CD4-positive, alpha-beta T cell treated with Interleukin-6 for 4 hours (primary cell): ENCODE measurements at places on chromosomes 2 and 18.

- no peak for DNase-seq
Observed at GRCh38 chr2:27828305-27828704, 56.8 kb downstream of the MRPL33 start.

- no peak for DNase-seq
Observed at GRCh38 chr2:29097569-29097968, 17.6 kb upstream of the CLIP4 start.

DNA sequence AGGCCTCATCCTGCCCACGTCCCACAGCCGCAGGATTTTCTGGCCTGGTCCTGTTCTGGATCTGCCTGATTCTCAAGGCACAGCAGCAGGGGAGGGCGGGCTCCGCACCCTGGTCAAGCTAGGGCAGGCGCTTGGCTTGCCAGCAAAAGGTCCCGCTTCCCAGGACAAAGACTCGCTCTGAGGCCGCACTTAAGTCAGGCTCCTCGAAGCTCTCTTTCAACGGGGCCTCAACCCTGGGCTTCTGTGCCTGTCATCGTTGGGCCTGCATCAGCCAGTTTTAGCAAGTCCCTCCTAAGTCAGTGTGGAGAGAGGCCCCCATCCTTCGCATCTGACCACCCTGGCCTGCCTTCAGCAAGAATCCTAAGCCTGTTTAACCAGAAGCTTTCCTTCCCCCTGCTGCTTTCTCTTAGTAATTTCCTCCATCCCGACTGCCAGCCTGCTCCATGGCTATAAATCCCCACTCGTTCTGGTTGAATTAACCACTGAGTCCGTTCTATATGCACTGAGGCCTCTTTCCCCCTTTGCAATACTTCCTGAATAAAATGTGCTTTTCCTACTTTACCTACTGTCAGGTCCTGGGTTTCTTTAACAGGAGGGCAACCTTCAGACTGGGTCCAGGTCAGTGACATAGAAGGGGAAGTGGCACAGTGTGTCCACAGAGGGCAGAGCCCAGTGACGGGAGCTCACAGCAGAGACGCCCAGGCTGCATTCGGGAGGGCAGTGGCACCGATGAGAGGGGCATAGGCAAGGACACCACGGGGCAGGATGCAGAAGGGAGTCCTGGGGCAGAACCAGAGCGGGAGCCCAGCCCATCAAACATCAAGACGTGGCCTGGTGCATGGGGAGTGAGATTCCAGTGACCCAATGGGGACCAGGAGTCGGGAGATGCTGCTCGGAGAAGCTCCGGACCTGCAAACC, 62.7 kb downstream of the SP110 start:
- DNase-seq, result no peak

GRCh38 chr18:49464718-49465598, 4.5 kb upstream of the DYM start:
- no peak for DNase-seq

DNA sequence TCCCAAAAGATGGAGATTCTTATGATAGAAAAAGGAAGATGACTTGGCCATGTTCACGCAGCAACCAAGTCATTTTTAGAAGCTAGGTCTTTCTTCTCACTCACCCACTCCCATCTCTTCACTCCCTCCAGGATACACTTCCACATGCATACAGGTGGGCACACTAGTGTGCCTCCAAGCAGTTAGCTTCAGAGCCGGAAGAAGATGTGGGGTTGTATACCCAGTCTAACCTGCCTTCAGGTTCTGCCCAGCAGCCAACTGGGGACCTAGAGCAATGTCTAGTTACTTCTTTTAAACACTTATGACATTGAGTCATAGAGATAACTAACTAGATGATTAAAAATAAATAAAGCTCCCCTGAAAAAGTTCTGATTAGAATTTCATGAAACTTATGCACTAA, 21.8 kb upstream of the TANK start:
- DNase-seq, result peak; percentile 32

DNA sequence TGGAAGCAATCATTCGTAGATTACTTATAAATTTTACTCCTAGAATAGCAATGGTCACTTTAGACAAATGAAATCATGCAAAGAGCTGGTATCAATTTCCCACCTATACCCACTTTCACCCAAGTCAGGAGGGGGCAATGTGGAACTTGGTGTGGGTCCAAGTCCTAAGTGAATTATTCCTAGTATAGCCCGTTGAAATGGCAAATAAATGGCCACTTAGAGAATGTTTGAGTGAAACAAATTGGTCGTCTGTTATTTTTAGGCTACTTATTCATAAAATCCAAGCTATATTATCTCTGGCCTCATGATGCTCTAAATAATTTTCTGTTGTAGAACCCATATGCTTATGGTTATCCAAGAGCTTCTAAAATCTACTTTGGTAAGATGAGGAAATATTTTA, 98.1 kb downstream of the MYO3B start:
- DNase-seq, result no peak

- no peak for DNase-seq
Observed at GRCh38 chr2:190537765-190538164, 3.2 kb upstream of the NEMP2 start.

GRCh38 chr18:76410033-76410432, 85.0 kb downstream of the ZNF516 start:
- DNase-seq, result no peak

- no peak for DNase-seq
Observed at GRCh38 chr2:74887960-74888700, 54.2 kb downstream of the HK2 start.

DNA sequence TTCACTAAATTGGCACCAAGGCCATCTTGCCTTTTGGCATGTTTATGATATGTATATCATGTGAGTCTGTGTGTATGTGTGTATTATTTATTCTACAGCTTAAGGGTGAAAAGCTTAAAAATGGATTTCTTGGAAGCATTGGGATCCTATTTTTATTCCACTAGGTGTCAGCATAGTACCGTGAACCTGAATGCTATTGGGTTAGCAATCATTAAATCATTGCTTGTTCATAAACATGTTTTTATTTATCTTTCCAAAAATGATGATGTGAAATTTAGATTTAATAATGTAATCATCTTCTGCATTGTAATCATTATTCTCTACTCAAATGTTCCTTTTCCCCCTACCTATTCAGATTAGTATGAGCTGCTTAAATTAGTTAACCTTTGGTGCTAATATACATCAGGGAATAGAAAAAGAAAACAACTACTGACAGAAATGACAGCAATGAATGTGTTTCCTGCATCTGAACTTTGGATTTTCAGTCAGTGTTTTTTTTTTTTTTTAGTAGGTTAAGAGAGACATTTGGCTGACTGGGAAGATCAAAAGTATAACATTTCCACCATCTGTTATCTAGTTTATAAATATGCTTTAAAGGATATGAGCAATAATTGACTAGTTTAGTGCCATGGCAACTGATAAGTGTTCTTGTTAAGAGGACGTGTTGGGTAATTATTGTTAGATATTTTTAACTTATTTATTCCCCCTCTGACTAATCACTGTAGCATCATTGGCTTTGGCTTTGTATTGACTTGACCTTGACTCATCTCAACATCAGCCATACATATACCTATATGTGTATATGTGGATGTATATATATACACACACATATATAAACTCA, 14.1 kb upstream of the ZSWIM2 start:
- no peak for DNase-seq

DNA sequence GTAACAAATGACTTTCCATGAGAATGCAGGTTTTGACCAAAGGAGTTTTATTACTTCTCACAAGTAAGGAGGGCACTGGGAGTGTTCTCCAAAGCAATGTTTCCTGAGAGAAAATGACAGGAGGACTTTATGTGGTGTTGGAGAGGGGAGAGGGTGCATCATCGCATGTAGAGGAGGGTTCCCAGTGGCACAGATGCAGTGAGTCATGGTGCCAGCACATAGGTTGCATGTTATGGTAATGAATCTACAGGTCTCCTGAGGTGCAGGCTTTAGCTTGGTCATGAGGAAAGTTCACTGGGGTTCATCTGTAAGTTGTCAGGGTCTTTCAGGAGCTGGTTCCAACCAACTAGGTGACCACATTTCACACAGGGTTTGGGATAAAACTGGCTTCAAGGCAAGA, 30.4 kb downstream of the NAT8 start:
- DNase-seq, result no peak

- DNase-seq, result no peak
Observed at GRCh38 chr2:159409116-159409800, 122.8 kb upstream of the WDSUB1 start.

- no peak for DNase-seq
Observed at GRCh38 chr2:96699621-96700020, 40.2 kb downstream of the LMAN2L start.

GRCh38 chr2:123732563-123732962, 292.5 kb upstream of the CNTNAP5 start:
- DNase-seq, result no peak

DNA sequence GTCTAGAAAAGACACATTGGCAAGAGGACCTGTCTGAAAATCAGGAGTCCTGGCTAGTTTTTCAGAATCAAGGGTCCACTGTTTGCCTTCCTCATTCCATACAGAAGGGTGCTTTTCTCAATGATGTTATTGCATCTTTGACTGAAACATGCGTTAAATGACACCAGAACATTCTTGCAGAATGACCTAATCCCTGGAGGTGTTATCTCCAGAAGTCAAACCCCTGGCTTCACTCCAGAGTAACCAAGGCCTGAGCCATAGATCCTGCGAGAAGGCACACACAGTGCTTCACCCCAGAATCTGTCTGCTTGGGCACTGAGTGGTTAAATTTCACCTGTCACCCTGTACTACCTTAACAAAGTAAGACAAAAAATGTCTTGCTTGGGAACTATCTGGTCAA, 1055.2 kb upstream of the FANCL start:
- DNase-seq, result no peak

GRCh38 chr18:28177828-28178635, 1.1 kb upstream of the CDH2 start:
- DNase-seq, result no peak

GRCh38 chr2:60558536-60558935, 5.1 kb upstream of the BCL11A start:
- DNase-seq, result no peak

DNA sequence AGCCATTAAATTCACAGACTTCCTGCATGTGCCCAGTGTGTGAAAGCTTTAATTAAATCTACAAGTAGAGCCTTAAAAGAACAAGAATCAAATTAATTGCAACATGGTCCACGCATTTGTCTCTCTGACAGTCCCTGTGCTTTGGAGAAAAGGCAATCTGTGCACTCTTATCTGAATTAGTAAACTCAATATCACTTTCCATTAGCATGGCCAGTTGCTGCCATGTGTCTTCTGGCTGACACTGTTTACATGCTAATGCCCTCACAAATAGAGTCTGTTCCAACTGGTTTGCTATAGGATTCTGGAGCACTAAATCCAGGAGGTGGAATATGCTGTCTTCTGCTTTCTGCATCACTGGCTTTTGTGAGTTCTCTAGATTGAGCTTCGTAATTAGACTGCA, 434.5 kb upstream of the RAB12 start:
- no peak for DNase-seq

- DNase-seq, result no peak
Observed at GRCh38 chr2:20567159-20567925, 83.6 kb downstream of the HS1BP3 start.

- no peak for DNase-seq
Observed at GRCh38 chr2:233448575-233448974, 94.3 kb downstream of the DGKD start.

- no peak for DNase-seq
Observed at GRCh38 chr2:44936715-44937687, 4.5 kb upstream of the SIX3 start.

GRCh38 chr2:36704475-36705150, 8.1 kb downstream of the VIT start:
- DNase-seq, result no peak

DNA sequence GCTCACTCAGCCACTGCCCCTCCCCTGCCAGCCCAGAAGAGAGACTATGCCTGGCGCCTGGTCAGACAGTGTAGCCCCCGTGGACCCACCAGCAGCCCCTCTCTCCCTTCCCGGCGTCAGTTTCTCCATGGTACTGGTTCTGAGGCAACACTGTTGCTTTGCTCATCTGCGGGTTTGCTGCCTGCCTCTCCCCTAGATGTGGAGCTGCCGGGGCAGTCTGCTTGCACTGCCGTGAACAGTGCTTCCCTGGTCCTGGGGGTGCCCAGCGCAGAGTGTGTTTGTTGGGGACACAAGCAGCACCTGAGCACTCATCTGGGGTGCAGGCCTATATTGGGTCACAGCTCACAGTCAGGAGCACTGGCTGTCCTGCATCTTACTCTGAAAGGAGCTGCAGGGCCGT, 309.9 kb downstream of the NDUFA10 start:
- DNase-seq, result no peak
